Naive thymus-derived CD8-positive, alpha-beta T cell (primary cell): ENCODE measurements at places on chromosomes 1 and 21.

DNA sequence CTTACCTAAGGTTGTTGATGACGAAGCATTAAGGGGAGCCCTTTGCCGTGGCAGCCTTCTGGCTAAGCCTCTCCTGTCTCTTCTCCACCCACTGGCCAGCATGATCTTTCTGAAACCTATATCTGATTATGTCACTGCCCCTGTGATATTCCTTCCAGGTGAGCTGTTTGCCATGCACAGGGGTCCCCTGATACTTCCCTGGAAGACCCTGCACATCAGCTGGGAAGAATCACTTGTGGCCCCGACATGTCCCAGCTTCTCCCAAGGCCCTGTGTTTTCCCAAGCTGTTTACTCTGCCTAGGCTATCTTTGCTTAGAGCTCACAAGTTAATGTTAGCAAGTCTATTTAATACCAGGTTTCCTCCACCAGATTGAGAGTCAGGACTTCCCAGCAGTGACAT is 12.3 kb downstream of the RD3 start:
- DNase-seq = no peak

DNA sequence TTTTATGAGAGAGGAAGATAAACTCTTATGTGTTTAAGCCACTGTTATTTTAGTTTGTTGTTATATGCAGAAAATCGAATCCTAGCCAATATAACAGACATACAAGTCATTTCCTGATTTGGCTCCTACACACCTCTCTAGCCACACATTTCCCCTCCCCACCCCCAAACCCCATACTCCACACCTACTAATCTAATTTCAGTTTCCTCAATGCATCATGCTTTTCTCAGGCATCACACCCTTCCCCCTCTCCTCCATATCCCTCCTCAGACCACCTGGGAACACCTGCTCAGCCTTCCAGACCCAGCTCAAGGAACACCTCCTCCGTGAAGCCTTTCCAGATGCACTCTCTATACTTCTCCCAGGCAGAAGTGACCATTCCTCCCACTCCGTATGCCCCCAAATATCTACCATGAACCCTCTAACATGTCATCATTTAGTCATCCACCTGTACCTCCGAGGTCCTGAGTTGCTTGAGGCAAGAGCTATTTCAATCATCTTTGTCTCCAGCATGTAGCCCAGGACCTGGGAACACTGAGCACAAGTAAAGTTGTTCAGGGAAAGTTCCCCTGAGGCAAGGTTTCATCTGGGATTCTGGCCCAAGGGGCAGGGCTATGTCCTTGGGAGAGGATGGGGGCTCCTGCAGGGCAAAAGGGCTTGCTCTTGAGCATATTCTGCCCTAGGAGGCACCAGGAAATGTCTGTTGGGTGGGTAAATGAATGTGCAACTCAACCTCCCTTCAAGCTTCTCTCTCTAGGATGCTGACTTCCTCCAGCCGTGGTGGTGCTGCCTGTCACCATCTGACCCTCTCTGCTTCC is 126.8 kb downstream of the HIVEP3 start:
- DNase-seq = no peak

- DNase-seq = no peak
These were observed 53.4 kb downstream of the GALNT2 start for GRCh38 chr1:230120289-230120920.

- no peak for DNase-seq
These were observed 115.9 kb downstream of the HIVEP3 start for GRCh38 chr1:41802532-41803501.

GRCh38 chr1:244576259-244576892 is 76.5 kb upstream of the DESI2 start:
- no peak for DNase-seq

DNA sequence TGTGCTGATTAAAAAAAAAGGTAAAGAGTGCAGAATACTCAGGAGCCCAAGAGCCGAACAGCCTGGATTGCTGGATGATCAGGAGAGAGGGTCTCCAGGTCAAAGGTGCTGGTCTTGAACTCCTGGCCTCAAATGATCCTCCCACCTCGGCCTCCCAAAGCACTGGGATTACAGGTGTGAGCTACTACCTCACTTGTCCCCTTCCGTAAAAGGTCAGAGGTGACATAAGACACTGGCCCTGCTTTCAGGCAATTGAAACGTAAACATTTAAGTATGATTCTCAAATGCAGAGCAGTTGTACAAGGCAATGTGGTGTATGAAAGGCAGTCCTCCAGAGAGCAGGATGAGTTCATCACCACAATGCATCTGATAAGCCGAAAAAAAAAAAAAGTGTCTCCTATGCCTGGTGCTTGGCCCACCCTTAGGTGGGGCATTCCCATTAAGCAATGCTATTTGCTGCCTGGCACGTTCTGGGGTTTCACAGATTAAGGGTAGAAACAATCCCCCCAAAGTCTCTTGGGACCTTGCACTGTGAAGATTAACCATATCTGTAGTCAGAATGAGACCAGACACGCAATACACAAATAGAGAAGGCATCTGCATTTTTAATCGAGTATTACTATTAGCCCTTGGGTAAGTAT is 47.7 kb downstream of the PARP1 start:
- DNase-seq = no peak

DNA sequence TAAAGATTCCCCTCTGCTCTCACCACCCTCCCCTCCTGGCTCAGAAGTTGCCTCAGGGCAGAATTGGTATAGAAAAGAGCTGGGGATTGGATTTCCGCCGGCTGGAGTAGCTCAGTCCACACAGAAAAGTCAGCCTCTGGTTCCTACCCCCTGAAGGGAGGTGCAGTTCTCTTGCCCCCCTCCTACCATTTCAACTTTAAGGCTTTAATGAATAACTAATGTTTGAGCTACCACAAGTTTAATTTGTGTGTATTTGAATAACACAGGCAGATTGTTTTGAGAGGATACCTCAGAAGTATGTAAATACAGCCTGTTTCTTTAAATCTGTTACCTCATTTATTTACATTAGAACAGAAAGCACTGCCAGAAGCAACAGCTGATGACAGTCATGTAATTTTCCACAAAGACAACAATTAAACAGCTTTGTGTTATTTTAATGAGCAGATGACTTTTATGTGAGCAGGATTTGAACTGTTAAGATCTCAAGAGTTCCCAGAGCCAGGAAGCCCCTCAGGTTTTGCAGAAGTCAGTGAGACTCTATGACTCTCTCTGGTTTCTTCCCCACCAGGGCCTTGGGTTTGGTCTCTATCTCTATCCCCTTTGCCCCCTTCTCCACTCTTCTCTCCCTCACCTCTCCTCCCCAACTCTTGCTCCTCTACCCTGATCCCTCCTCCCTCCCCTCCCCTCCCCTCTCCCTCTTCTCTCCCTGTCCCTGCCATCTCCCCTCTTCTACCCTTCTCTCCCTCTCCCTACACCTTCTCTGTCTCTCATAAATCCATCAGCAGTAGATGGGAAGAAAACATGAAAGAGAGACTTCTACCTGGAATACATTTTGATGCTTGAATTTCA is 26.3 kb downstream of the DUSP10 start:
- no peak for DNase-seq

- DNase-seq = no peak
These were observed 23.1 kb downstream of the NPHP4 start for GRCh38 chr1:5969168-5969567.

GRCh38 chr1:230807561-230808280 is 60.5 kb downstream of the CAPN9 start:
- no peak for DNase-seq

- DNase-seq = no peak
These were observed 36.6 kb downstream of the DMRTB1 start for GRCh38 chr1:53495633-53496345.

DNA sequence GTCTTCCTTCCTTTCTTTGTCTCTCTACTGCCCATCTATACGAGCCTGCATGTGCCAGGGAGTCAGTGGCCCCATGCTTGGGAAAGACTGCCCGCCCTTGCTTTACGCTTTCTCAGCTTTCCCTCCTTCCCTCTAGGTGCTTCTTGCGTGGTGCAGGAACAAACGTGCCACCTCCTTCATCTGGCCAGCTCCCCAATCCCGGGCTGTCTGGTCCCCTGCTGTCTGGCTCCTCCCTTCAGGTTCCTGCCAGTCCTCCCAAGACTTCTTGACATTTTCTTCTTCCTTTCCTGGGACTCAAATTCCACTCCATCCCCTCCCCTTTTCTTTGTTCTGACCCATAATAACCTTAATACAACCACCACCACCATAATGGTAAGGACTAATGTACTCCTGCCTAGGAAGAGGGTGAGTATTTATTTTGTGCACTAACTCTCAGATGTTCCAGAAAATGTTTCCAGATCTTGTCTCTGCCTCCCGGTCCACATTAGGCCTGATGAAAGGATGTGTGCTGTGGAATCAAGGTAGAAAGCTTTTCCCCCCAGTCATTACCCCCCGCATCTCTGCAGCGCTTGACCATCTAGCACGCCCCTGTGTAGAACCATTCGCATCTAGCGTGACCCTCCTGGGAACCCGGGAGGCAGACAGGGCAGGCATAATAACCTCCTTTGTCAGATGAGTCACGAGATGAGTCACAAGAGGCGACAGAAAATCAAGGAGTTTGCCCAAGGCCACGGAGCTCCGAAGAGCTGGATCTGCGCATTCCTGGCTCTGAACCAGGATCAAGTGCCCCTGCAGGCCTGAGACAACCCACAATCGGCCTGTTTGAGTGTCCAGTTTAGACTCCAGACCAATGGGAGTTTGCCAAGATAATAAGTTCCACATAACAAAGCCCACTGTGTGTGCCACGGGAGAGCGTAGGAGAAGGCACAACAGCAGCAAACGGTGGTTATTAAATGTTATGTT is 60.1 kb upstream of the NEK2 start:
- DNase-seq = no peak

GRCh38 chr1:40984066-40984465 is 4.6 kb downstream of the CTPS1 start:
- no peak for DNase-seq
